Stimulated activated CD4-positive, alpha-beta T cell treated with anti-CD3 and anti-CD28 coated beads, TNF-alpha, amount 100 ng/mL, for 24 hours (primary cell): ENCODE measurements at places on chromosomes 5 and 9.

GRCh38 chr9:107285286-107285685 is 2.2 kb downstream of the RAD23B start:
- DNase-seq, result no peak

DNA sequence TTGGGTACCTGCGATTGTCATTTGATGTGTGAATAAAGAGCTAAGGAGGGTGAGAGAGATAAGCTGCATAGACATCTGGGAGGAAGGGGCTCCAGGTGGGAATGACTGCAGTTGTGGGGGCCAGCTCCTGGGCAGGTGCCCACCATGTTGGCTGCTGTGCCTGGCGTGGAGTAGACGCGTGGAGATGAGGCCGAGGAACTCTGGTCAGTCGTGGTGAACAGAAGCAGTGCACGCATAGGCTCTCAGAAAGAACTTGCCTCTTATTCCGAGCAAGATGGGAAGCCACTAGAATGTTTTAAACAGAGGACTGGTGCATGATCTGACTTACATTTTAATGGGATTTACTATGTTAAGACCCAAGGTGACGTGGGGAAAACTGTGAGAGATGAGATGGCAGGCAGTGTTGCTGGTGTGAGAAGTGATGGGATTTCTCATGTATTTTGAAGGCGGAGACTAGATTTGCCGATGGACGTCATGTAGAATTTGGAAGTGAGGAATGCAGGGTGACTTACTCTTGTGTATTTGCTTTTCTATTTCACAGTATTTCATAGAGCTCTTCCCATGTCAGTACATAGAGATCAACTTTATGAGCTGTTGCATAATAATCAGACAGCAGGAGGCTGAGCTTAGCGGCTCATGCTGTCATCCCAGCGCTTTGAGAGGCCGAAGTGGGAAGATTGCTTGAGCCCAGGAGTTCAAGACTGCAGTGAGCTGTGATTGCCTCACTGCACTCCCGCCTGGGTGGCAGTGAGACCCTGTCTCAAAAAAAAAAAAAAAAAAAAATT is 71.1 kb downstream of the EHMT1 start:
- no peak for DNase-seq

- DNase-seq, result no peak
Measured at GRCh38 chr5:175855041-175855720, 16.2 kb upstream of the CPLX2 start.

GRCh38 chr9:100322954-100323536 is 29.7 kb downstream of the TEX10 start:
- DNase-seq, result peak; percentile 1

DNA sequence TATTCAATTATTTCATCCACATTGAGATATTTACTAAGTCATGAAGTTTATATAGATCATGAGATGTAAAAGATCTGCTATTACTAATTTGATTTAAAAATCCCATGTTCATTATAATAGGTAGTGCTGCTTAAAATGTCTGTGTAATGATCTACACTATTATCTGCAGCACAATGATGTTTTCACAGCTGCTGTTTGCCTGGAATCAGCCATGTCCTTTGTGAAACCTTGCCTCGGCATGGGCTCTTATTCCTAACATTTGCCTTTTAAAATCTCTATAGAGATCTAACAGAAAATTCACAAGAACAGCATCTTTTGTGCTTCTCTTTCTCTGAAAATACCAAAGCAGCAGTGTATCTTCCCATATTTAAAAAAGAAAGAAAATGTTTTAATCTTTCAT is 444.6 kb downstream of the PTPRD start:
- no peak for DNase-seq

- no peak for DNase-seq
Measured at GRCh38 chr9:128190013-128190412, 1.4 kb downstream of the CIZ1 start.

GRCh38 chr5:168892618-168893186 is 313.5 kb upstream of the PANK3 start:
- no peak for DNase-seq

GRCh38 chr5:174323878-174324281 is 278.4 kb downstream of the NSG2 start:
- DNase-seq, result peak; percentile 1

DNA sequence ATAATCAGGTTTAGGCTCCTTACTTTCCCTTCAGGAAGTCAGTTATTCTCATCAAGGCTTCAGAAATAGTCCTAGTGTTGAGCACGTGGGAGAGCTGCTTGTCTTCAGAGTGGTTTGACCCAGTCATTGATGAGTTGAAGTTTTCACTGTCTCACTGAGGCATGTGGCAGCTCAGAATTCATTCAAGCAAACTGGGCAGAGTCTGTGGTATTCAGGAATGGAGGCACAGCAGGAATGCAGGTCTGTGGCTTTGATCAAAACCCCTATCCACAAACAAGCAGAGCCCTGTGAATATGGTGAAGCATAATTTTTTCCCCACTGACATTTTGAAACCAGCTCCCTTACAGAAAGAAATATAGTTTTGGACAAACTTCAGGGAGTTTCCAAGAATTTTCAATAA is 207.3 kb downstream of the CD180 start:
- no peak for DNase-seq

GRCh38 chr5:158739951-158740757 is 359.6 kb downstream of the EBF1 start:
- DNase-seq, result no peak

GRCh38 chr9:38362852-38363588 is 29.5 kb upstream of the ALDH1B1 start:
- DNase-seq, result peak; percentile 7

DNA sequence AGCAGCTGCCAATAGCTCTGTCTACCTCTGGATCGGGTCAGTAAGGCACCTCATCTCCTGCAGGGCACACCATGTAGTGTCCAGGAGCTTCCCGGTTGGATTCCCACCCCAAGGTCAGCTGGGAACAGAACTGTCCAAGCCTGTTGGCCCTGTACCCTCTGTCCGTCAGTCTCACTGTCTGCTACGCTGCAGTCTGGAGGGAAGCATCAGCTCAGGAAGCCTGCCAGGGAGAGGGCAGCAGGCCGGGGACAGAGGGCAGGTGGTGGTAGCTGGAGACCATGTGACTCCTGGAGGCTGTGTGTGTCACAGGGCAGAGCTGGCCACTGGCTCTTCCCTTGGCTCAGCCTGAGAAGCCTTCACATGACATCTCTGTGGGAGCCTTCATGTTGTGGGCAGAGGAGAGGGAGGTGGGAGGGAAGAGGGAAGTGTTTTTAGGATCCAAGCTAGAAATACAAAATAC is 134.5 kb downstream of the SEC61B start:
- DNase-seq, result no peak

- DNase-seq, result no peak
Measured at GRCh38 chr5:136032564-136032963, 3.8 kb downstream of the TGFBI start.

DNA sequence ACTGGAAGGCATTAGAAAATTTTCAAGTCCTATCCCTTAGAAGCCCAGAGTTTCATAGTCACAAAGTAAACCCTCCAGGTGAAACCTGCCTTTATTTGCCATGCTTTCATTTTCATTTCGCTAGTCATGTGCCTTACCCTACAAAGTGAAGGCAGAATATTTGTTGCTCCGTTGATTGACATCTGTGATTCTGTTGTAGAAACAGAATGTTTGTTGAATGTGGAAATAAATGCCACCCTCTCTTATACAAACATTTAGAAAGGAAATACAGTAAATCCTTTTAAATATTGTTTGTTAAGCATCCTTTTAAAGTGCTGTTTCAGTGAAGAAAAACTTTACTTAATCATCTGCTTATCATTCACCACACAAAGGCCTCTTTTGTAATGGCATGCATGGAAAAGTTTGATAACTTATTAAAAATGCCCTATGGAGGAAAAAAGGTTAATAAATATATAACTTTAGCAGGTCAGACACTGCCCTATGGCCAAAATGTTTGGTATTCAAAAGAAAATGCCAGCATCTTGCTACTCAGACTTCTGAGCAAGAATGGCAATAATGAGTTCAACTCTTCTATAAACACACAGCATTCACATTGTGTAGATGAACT is 34.3 kb upstream of the CAST start:
- DNase-seq, result no peak

- no peak for DNase-seq
Measured at GRCh38 chr5:130090569-130091270, 186.5 kb downstream of the CHSY3 start.

- DNase-seq, result no peak
Measured at GRCh38 chr9:105333811-105334210, 89.4 kb downstream of the SLC44A1 start.

DNA sequence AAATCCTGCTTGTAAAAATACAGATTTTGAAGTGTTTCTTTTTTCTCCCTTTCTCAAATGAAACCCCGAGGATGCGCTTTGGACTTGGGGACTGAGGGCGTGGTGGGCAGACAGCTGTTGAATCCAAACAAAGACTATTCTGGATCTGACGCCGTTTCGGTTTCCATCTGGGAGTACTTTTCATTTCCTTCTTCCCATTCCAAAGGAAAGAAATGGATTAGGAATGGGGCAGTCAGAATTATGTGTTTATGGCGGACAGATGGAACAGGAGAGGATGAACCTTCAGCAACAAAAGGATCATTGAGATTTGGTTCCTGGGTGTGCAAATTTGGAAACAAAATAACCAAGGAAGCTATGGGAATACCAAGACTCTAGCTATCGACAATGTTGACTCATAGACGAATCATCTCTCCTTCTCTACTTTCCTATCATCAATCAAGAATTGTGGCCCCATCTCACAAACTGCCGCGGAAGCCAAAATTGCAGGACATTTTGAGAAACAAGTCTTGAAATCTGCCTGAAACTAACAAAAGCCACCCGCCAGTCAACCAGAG is 300.6 kb downstream of the PARP8 start:
- no peak for DNase-seq

GRCh38 chr5:8953016-8953415 is 592.9 kb downstream of the SEMA5A start:
- no peak for DNase-seq

- no peak for DNase-seq
Measured at GRCh38 chr5:172353846-172354245, 70.3 kb upstream of the UBTD2 start.

- no peak for DNase-seq
Measured at GRCh38 chr9:121692606-121693387, 41.4 kb downstream of the DAB2IP start.

DNA sequence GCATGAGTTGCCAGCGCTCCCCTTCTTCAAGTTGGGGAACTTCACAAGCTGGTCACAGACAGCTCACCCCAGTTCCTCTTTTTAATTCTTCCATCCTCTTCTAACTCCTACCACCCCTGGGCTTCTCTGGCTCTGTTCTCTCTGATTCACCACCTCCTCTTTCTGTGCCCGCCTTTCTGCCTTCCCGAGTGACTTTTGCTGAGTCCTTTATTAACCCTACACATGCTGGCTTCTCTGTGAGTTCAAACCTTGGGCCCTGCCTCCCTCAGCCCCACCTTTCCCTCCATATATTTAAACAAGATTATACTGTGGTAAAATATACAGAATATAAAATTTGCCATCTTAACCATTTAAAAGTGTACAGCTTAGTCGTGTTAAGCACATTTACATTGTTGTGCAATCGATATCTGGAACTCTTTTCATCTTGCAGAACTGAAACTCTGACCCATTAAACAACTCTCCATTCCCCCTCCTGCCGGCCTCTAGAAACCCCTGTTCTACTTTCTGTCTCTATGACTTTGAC is 32.0 kb downstream of the SLC46A2 start:
- DNase-seq, result no peak

DNA sequence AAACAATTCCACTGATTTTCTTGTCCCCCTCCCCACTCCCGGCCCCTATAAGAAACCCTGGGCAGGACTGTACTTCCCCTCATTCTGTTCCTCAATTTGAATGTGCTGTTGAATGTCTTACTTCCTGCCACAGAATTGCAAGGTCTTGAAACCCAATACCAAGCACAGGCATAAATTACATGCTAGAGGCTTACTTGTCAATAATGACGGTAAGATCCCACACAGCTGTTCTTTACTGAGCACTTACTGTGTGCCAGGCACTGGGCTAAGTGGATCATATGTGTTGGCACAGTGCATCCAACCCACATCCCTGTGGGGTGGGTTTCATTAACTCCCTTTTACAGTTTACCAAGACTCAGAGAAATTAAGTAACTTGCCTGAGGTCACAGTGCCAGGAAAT is 63.4 kb downstream of the MVB12B start:
- DNase-seq, result no peak

DNA sequence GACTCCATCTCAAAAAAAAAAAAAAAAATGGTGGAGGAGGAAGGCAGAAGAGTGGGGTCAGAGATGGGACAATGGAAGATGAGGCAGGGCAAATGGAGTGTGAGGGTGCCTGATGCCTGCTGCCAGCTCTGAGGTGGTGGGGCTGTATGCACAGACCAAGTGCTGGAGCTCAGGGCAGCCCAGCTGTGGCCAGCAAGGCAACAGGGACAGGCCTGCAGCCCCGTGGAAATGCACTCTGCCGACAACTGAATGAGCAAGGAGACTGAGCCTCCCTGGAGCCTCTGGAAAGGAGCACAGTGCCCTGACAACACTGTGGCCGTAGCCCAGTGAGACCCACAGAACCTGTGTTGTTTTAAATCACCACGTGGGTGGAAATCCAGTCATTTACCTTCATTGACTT is 22.9 kb upstream of the SMIM32 start:
- no peak for DNase-seq

- DNase-seq, result no peak
Measured at GRCh38 chr9:128048663-128049062, 18.5 kb downstream of the NAIF1 start.

DNA sequence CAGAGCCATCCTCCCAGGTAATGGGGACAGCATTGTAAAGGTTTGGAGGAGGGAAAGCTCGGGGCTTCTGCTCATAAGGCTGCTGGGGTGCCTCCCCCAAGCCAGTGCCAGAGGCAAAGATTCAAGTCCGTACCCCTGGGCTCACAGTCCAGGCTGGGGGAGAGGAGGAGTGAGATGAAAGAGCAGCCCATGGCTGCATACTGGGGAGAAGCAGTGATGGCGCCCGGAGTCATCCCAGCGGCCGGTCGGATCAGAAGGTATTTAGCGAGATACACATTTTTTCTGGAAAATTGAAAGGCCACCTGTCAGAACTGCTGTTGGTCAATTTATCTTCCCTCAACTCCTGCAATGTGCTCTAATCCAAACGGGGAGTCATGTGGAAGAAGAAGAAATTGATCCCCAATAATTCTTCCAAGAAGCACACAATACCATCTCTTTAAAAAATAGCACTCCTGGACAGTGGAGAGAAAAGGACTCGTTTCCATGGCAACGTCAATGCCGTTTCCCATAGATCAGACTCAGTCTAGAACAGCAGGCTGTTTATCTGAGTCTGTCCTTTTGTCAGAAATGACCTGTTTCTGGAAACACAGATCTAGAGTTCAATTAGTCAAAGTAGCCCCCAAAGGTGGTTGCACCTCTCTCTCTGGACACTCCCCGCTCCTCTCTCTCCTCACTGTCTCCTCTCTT is 65.9 kb downstream of the NSG2 start:
- no peak for DNase-seq
